ENCODE measurements at places on chromosomes 16 and 17. TPM values are rescaled to one million over a fixed set of nuclear protein-coding genes. Genes with fewer than 3 reads are reported as not detected.

DNA sequence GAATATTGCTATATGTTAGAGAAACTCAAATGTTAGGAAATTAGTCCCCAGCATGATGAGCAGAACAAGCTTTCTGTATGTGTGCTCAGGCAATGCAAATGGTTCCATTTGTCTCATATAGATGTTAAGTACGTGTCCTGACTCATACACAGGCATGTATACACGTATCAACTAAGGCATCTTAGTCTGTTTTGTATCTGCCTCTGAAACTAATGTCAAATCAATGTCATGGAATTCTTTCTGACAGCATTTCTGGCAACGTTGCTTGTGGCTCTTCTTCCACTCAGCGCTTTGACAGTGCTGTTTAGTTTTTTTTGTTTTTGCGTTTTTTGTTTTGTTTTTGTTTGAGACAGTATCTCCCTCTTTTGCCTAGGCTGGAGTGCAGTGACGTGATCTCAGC is 111.9 kb downstream of the CNTNAP4 start:
- DNase-seq = no peak

The MYH11 gene
- total RNA-seq = not detected

The KRTAP2-2 gene
- total RNA-seq = not detected

DNA sequence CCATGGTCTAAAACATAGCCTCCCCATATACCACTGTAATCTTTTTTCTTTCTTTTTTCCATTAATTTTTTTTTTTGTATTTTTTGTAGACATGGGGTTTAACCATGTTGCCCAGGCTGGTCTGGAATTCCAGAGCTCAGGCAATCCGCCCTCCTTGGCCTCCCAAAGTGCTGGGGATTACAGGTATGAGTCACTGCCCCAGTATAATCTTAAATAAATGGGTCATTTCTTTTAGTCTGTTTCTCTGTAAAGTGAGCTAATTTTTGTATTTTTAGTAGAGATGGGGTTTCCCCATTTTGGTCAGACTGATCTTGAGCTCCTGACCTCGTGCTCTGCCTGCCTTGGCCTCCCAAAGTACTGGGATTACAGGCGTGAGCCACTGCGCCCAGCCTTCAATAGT is 5.7 kb upstream of the NME1 start:
- DNase-seq = no peak

DNA sequence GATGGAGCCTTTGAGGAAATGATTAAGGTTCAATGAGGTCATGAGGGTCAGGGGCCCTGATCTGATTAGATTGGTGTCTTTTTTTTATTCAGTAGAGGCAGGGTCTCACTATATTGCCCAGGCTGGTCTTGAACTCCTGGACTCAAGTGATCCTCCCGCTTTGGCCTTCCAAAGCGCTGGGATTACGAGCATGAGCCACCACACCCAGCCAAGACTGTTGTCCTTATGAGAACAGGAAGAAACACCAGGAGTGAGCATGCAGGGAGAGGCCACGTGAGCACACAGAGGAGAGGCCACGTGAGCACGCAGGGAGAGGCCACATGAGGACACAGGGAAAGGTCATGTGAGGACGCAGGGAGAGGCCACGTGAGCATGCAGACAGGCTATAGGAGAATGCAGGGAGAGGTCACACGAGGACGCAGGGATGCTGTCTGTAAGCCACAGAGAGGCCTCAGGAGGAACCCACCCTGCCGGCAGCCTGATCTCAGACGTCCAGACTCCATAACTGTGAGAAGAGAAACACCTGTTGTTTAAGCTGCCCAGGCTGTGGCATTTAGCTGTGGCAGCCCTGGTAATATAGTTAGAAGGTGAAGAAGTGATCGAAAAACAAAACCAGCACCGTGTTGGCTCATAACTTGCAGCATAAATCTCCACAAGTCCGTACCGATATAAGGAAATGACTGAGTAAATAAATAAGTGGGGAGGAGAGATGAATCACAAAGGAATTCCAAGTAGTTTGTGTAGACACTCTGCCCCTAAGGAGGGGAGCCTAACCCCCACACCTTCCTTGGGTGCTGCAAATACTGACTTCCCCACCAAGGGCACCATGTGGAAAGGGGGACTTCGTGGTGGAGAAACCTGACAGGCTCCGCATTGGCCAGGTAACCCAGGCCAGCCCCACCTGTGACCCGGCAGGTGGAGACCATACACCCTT is 14.6 kb upstream of the CSNK1D start:
- peak; percentile 75 for DNase-seq

- peak; percentile 99 for DNase-seq
These were observed at the start of gene RNF43 for GRCh38 chr17:58417300-58418092. TSS of gene RNF43 (minus strand) at chr17:58417534. CDS start at chr17:58415577, 1,957 bp downstream.

The TP53TG3D gene
- 2.1 TPM for total RNA-seq

The FBXW10B gene
- not detected for total RNA-seq

The CRYBA1 gene
- not detected for total RNA-seq

DNA sequence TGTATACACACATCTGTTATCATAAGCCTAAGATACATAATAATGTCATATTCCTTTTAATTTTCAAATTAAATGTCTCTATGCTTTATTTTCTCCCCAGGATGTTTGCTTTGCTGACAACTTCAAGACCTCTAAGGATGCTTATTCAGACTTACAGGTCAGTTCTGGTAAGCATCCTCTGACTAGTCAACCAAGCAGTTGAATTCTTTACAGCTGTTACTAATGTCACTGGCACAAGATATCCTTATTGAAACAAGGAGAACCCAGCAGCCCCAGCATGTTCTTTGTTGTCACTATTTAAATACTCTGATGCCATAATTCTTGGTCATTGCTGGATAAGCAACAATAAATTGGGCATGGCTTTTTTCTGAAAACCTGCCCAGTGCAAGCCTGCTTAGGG is 232.3 kb upstream of the PMFBP1 start:
- no peak for DNase-seq

GRCh38 chr16:16928532-16929109 is 542.1 kb downstream of the XYLT1 start:
- DNase-seq = no peak

The KRT36 gene
- total RNA-seq = not detected

DNA sequence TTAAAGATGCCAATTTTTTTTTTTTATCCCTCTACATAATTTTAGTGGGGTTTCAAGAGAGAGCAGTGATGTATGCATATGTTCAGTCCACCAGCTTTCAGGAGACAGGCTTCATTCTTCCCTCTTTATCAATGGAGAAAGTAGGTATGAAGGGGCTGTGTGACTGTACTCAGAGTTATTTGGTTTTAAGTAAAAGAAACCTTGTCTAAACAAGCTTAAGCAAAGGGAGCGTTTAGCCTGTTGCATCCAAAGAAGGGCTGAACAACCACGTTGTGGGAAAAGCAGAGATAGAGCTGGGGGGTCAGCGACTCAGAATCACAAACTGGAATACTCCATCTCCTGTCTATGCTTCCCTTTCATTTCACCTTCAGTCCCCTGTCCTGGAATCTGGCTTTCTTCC is 50.4 kb upstream of the HAS3 start:
- no peak for DNase-seq

The TCAP gene
- total RNA-seq = 0.43 TPM

The CACNG1 gene
- not detected for total RNA-seq

The THOC6 gene
- total RNA-seq = 106 TPM

DNA sequence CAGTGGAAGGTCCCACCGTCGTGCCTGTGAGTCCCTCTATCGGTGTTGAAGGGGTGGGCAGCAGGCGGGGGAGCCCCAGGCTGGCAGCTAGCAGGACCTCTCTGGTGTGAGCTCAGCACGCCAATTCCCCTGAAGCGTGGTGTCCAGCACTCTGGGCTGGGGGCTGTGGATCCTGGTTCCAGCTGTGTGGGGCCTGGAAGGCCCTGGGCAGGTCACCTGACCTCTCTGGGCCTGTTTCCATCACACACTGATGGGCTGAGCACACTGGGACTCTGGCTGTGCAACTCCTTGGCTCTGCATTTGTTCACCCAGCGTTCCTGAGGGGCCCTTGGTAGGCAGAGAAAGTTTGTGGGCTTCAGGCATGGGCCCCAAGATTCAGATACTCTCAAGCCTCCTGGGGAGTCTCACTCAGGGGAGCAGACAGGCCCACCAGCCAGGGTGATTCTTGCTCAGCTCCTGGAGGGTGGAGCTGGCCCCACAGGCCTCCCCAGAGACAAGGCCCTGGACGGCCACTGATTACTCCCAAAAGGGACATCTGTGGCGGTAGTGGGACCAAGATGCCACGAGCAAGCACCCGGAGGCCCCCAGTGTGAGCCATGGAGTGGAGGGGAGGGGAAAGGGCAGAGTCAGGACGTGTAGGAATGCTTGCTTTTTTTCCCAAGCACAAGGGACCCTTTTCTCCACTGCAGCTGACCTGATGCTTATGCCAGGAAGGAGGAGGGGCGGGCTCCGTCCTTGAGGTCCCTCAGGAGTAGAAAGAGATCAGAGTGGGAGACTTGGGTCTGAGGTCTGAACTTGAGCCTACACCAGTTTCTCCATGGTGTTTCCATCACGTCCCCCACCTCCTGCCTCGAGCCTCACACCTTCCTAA is 8.5 kb downstream of the SCGB1C2 start:
- no peak for DNase-seq

The TEKT1 gene
- not detected for total RNA-seq

The HS3ST3B1 gene
- 0.37 TPM for total RNA-seq

DNA sequence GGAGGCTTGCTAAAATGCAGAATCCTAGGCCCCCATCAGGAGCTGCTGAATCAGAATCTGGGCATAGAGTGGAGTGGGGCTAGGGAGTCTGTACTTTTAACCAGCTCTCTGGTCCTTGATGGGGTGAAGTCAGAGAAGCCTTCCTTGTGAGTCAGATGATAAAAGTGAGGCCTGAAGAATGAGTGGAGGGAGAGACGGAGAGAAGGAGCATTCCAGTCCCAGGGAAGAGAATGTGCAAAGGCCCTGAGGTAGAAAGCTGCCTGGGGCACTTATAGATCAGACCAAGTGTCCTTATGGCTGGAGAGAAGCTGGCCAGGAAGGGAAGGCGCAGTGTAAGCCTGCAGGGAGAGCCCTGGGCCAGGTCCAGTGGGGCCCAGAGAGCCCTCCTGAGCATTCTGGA is 235.1 kb upstream of the NLRP1 start:
- DNase-seq = no peak

DNA sequence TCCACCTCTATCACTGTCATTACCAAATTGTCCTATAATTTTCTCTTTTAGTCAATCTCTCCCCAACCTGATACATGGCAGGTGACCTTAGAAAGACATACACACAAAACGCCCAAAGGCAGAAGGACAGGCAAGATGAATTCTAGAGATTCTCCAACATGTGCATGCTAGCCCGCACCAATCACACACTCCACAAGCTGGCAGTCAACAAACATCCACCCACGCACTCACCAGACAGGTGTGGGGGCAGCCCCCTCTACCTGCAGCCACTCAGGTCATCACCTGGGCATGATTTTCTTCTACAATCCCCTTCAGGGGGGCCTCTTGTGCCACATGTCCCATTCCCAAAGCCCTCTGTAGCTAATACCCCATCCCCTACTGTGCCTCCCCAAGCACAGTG is 9.5 kb downstream of the MPP2 start:
- DNase-seq = no peak

DNA sequence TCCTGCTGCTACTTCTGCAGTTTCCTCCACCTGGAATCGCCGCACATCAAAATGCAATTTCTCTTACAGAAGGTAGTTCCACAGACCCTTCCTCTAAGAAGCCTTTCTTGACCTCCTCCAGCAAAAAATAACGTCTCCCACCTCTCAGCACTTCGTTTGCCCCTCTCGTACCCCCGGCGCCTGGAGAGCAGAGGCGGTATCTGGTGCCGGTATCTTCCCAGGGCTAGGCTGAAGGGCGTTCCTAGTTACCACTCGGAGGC is 482 bp downstream of the DCTPP1 start:
- no peak for DNase-seq
